D721Med (cell line): ENCODE measurements at places on chromosomes 16 and 17.

DNA sequence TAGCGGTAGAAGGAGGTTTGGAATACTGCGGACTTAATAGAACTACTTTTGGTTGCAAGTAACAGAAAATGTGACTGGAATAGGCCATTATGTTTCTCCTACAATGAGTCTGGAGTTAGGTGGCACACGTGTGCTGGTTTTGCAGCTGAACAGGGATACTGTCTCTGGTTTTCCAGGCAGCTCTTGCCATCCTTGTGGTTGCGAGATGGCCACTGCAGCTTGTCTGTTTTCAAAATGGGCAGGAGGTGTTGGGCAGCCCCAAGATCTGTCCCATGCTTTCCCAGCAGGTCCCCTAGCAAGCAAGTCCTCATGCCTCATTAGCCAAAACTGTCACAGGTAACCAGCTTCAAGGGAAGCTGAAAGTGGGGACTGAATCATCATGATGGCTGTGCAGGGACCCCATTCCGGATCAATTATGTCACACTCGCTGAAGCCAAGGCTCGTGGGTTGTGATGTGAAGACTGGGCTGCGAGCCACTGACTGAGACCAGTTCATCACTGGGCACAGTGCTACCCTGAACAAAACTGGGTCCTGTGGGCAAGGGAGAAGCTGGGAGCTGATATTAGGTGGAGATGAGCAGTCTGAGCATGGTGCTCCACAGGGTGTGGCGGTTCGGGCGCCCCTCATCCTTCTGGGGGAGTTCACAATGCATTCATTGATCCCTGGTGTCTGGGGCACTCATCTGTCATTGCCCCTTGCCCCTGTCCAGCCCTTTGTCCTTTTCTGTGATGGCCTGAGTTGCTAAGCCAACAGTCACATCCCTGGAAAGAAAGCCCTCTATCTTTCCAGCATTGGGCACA lies 82.1 kb downstream of the KSR1 start:
- DNase-seq: no peak

- no peak for DNase-seq
These were observed 7.2 kb downstream of the USP7 start for GRCh38 chr16:8956265-8957062.

- no peak for DNase-seq
These were observed 423 bp upstream of the ASGR2 start for GRCh38 chr17:7114875-7115614.

- no peak for DNase-seq
These were observed 29.6 kb downstream of the RCVRN start for GRCh38 chr17:9875441-9875840.

- peak; percentile 43 for DNase-seq
These were observed 104.7 kb downstream of the MRM1 start for GRCh38 chr17:36705874-36706731.

- no peak for DNase-seq
These were observed 353.9 kb upstream of the C16orf82 start for GRCh38 chr16:26712876-26713275.

DNA sequence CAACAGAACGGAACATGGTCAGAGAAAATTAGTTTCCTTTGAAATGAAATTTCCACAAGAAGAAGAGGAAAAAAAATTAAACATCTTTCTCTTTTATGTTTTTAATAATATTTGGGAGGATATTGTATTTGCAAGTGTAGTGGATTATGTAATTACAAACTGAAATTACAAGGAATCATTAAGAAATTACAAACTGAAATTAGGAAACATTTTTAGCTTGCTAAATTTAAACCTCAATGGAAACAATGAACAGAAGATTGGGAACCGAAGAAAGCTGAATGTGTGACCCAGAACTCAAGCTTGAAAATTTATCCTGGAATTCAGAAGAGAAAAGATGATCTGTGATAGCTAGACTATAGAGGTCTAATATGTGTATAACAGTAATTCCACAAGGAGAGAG lies 4.4 kb upstream of the PIK3R5 start:
- DNase-seq: no peak
